ENCODE measurements at places on chromosomes 11 and 22.

DNA sequence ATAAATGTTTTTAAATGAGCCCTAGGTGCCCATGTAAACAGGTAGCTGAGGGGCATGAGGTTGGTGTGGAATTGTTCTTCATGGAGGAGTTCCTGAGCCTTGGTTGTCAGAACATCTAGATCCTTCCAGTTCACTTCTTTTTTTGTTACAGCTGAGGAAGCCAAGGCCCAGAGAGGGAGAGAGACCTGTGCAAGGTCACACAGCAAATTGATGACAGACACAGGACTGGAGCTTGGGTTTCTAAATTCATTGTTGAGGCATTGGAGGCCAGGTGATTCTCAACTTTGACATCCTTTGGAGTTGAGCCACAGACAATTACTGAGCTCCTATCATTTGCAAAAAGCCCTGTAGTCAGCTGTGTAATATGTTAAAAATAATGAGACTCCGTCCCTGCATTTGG, 73.1 kb upstream of the CRYBB3 start:
- no peak for DNase-seq

- no peak for DNase-seq
These were observed 798.0 kb downstream of the DLG2 start for GRCh38 chr11:84829162-84829561.

- DNase-seq: no peak
These were observed 34.9 kb downstream of the CADM1 start for GRCh38 chr11:115469361-115469760.

- no peak for DNase-seq
These were observed 3.6 kb downstream of the CLTCL1 start for GRCh38 chr22:19287889-19288288.

DNA sequence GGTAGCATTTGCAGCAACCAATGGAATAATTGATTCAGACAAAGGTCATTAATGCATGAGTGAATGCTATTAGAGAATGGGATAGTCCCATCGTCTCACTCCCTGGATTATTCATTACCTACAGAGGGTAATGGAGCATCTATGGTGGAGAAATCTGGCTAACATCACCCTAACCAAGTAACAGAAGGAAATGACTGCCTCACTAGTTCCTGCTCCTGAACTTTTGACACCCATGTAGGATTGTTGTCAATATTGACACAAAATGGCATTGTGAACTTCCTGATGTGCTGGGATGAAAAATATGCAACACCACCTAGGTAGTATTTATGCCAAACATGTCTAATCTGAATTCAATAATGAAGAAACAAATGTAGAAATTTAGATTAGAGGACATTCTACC, 44.0 kb upstream of the KIRREL3 start:
- no peak for DNase-seq

DNA sequence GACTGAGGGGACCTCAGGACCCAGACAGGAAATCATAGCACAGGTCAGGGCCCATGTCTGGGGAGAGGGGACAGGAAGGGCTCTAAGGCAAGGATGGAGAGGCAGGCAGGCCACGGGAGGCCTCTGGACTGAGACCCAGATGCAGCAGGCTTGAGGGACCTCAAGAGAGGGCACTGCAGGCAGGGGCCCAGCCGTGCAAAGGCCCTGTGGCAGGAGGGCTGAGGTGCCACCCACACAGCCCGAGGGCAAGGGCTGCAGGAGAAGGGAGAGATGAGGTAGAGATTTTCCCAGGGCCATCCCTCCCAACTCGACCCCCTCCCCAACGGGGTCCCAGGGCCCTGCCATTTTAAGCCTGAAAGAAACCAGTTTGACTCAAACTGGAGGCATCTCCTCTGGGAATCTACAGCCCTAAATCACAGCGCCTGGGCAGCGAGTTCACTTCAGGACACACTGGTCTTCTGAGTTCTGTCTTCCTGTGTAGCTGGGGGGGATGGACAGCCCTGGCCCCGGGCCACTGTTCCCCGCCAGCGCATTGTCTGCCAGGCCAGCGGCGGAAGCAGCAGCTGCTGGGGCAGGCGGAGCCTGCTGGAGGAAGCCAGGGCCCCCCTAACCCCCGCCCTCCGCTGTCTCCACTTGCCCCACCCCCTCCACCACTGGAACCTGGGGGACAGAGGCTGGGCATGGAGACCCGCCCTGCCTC, 20.3 kb upstream of the WNT7B start:
- peak; percentile 81 for DNase-seq

DNA sequence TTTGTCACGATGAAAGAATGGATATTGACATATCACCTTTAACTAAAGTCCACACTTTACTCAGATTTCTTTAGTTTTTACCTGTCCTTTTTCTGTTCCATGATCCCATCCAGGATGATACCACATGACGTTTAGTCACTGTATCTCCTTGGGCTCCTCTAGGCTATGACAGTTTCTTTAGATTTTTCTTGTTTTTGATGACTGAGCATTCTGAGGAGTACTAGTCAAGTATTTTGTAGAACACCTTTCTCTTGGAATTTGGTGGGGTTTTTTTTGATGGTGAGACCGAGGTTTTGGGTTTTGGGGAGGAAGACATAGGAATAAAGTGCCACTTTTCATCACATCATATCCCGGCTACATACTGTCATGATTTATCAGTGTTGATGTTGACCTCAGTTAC, 4.0 kb downstream of the LDHAL6A start:
- DNase-seq: no peak

DNA sequence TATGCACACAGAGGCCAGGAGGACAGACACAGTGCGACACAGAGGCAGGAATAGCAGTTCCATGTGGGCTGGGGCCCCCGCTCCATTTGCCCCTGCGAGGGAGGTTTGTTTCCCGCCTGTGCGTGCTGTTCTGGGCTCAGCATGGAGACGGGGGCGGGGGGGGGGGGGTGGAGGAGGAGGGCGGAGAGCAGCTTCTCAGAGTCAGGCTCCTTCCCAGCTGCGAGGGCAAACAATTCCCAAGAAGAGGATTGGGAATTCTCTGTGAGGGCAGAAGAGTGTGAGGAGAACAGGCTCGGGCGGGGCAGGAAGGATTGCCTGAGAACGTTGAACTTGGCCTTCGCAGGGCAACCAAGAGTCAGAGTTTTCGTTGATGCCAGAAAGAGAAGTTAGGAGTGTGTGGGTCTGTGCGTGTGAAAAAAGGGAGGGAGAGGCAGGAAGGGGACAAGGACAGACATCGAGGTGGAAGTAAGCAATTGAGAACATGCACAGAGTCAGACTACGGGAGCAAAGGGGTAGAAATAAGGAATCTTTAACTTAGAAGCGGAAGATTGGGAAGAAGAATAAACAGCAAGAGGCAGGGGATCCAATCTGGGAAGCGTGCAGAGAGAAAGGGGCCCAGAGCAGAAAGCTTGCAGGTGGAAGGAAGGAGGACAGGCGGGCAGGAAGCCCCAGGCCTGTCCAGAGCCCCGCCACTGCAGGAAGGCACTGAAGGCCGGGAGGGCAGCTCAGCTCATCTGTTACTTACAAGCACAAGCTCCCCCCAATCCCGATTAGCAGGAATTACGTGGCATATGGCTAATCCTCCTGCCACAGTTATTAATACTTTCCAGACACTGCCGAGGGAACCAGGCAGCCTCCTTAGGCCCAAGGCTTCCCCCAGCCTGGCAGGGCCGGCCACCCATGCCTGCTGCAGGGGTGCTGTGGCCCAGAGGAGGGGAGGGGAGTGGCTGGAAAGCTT, 15.6 kb upstream of the JAM3 start:
- no peak for DNase-seq

DNA sequence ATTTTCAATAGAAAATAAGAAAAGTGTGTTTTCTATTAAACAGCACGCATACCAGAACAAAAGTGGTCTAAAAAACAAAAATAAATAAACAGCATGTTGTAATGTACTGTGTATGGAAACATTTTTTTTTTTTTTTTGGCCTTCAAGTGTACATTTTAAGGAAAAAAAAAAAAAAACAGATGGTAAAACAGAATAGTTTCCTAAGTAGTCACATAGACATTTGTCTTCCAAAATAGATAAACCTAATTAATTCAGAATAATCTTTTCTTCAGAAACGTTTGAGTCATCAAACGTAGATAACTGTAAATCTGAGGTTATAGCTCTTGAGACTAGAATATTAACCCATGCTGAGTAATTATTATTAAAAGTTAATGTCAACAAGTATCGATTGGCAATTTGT, 396 bp upstream of the CFAP300 start:
- no peak for DNase-seq

- DNase-seq: no peak
These were observed 60.2 kb downstream of the CACNA1I start for GRCh38 chr22:39630721-39631120.

- DNase-seq: no peak
These were observed 94.6 kb downstream of the C11orf58 start for GRCh38 chr11:16833026-16833425.

DNA sequence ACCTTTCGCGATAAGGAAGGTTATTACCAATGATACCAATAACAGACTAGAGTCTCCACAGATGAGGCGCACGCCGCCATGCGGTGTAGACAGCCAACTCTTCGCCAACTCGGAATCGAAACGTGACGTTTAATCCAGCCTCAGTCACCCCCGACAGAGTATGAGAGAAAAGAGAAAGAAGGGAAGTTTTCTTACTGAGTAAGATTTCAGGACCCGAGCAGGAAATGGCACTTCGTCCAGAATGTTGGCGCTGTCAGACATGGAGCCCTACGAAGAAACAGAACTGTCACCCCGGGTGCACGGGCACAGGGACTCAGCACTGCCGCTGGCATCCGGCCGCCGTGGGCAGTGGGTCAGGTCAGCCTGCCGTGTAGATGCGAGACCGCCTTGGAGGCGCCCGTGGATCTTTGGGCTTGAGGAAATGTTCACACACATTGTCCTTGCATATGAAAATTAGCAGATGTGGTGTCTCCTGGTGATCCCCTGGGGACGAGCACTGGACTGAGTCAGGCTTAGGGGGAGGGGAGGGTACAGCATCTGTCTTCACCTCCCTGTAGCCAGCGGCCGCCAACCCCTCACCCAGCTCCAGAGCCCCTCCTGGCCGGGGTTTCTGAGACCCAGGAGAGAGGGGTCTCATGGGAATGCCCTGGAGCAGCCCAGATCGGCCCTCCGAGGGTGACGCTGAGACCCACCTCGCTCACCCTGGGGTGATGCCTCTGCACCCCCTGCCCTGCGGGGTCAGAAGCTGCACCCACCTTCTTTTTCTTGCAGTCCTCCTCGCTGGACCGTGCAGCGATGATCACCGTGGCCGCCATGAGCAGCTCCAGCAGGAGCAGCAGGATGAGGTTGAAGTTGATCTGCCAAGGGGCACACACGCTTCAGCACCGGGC, 8.3 kb downstream of the MLC1 start:
- DNase-seq: no peak

DNA sequence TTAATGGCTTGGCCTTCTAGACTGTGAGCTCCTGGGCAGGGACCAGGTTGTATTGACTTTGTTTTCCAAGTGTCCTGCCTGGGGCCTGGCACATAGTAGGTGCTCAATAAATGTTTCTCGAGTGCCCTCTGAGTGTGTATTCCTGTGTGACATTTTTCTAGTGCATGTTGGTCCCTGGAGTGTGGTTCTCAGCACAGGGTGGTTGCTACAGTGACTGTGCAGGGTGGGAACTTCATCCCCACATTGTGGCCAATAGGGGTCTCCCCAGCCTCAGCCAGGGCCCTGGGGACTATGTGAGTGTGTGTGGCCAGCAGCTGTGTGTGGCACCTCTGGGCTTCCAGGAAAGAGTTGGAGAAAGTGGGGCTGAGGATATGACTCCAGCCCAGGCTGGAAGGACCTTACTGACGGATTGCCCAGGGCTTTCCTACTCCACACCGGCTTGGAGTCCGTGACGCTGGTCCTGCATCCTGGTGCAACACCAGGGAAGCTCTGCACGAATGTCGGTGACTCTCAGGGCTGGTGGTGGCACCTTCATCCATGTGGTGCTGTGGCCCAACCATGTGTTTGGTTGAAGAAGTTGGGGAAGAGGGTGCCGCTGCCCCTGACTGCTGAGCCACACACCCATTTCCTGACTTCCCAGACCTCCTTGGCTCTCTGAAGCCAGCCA, 9.0 kb upstream of the MARK2 start:
- DNase-seq: no peak

DNA sequence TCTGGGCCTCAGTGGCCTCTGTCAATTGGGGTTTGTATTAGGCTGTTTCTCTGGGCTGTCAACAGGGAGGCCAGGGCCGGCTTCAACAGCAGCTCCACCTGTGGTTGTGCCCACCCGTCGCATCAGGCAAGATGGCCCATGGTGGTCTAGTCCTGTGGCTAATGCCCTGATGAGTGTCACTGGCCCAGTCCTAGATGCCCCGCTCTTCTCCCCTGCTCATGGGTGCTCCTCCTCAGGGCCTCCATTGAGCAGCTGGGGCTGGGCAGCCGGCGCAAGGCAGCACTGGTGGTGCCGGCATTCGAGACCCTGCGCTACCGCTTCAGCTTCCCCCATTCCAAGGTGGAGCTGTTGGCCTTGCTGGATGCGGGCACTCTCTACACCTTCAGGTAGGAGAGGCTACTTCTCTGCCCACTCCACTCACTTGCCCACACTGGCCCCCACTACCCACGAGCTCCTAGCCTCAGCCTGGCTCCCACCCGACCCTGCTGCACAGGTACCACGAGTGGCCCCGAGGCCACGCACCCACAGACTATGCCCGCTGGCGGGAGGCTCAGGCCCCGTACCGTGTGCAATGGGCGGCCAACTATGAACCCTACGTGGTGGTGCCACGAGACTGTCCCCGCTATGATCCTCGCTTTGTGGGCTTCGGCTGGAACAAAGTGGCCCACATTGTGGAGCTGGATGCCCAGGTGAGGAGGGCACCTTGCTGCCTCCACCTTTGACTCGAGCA, 5.4 kb downstream of the LARGE2 start:
- no peak for DNase-seq

- DNase-seq: no peak
These were observed 1.3 kb upstream of the KDM2A start for GRCh38 chr11:67117672-67118180.

DNA sequence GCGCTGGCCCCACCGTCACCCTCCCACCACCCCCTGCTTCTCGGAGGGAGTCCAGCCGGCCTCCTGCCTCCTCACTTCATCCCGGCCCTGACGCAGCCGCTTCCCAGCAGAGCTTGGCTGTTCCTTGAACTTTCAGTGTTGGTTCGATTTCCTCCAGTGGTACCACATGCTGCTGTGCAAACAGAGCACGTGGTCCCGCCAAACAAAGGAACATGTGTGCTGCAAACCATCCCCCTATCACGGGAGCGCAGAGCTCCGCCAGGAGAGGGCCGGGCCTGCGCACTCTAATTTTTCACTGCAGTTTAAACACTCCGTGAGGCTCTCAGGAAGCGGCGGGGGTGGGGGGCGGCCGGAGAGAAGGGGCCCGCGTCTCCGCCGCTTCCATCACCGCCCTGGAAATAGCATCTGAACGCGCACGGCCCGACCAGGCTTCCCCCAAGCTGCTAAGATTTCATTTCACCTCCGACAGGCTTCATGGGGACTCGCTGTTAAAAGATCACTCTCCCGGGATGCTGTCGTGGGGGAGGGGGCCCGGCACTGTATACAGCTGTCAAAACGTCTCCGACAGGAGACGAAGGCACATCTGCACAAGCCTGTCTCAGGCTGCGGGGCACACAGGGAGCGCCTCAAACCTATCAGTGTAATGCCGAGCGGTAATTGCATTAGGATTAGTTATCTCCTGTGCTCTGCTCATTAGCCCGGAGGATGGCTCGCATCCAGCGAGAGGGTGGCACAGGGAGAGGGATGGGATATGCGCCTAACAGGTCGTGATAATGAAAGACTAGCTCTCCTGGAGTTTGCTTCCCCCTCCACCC, 269.9 kb upstream of the SORL1-AS1 start:
- peak; percentile 75 for DNase-seq

Data from thyroid gland (tissue), 4 donors.